ENCODE measurements at places on chromosomes 3 and 15.

DNA sequence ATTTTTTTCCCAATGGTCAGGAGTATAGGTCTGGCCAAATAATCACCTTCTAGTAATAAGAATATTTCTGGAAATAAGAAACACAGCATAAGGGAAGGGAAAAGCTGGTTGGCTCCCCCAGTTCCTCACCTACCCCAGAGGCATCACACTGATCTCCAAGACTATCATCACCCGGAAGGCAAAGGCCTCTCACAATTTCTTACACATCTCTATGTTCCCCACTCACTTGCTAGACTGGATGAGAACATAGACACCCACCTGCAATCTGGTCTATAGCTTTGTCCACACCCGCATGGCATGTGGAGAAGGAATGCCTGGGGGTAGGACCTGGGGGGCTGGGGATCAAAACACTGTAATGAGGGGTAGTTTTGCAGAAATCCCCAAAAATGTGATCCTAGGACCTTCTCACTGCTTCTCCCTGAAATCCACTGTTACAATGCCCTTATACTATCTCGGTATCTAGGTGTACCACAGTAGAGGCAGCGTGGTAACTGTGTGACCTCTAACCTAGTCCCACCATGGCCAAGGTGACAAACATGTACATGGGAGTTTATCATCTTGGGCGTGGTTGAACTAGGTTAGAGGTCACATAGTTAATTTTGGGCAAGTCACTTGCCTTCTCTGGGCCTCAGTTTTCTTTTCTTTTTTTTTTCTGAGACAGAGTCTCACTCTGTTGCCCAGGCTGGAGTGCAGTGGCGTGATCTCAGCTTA, 29.5 kb upstream of the NRROS start:
- no peak for DNase-seq

DNA sequence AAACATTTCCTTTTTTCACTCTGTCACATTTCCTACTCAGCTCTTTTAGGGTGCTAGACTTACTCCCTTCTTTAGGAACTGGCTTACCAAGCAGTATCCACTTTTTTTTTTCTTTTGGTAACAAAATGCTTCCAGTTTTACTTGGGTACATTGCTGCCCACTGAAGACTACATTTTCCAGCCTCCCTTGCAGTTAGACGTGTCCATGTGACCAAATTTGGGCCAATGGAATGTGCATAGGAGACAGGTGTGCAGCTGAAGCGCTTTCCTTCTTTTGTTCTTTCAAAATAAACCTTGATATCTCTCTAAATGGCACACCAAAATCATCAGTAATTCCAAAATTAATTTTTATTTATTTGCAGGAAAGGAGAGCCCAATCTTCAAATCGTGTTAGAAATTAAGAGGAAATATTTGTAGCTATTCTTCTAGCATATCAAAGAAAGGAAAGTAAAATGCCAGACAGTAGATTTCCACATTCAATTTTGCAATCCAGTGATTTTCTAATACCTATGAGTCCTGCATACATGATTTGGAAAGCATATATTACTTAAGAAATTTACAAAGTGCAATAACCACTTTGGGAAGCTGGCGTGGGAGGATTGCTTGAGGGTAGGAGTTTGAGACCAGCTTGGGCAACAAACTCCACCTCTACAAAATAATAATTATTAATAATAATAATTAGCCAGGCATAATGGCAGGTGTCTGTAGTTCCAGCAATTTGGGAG, 422.0 kb upstream of the FRG2C start:
- DNase-seq = peak; percentile 53

DNA sequence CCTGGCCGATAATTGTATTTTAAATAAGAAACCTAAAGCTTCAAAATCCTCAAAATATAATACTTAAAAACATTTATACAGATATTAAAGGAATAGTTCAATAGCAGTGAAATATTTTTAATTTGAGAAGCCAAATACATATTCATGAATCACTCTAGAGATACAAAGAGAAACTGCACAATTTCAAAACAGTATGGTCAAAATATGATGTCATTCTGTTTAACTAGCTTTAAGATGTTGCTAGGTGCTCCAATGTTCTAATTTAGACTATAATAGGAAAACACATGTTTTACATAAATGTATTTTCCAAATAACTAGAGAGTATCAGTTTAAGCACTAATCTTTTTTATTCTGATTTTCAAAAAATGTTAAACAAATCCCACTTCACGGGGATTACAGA, 10.3 kb upstream of the NRROS start:
- DNase-seq = peak; percentile 74

DNA sequence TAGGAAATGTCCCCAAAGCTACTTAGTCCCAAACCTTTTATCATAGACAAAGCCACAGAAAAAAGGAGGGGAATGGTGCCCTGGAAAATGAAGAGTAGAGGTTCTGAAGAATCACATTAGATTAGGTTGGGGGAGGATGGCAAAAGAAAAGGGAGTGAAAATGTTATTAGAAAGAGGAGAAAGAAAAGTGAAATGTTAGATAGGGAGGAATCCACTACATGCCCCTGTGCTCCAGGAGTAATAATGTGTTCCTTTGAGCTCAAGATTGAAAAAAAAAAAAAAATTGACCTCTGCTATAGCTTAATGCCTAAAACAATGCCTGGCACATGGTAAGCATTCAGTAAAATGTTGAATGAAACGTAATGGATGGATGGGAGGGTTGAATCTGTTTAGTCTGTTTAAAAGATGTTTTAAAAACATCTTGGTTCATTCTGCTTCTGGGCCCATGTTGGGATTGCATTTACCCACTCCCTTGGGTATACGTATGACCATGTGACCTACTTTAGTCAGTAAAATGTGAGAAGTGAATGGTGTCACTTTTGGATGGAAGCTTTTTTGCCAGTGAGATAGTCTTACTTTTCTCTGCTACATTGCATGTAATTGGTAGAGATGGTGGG, 19.0 kb downstream of the MAPK6 start:
- no peak for DNase-seq

DNA sequence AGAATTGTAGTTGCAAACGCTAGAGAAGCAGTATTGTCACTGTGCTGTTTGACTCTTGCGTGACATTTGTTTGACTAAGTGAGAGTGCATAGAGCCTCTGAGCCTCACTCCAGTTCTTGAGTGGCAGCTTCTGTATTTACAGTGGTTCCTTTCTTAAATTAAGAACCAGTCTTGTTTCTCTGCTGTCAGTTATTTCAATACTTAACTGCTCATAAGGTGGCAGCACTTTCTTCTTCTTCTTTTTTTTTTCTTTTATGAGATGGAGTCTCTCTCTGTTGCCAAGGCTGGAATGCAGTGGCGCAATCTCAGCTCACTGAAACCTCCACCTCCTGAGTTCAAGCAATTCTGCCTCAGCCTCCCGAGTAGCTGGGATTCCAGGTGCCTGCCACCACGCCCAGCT, 372.1 kb downstream of the LPP start:
- DNase-seq = peak; percentile 56

DNA sequence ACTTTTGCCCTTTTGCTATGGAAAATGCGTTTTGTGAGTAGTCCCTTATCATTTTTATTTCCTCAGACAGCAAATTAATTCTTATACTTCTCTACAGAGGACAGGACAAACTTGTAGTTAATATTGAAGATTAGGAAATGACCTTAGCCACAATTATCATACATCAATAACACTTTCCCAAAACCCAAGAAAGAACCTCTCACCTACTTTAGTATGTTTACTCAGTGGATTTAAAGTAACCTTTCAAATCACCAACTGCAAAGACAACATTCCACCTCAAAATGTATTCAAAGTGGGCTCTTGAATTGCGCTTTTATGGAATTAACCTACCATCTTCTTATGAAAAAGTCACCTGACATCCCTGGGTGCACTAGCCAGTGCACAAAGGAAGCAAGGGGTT, 107.3 kb downstream of the PLCH1 start:
- DNase-seq = no peak

DNA sequence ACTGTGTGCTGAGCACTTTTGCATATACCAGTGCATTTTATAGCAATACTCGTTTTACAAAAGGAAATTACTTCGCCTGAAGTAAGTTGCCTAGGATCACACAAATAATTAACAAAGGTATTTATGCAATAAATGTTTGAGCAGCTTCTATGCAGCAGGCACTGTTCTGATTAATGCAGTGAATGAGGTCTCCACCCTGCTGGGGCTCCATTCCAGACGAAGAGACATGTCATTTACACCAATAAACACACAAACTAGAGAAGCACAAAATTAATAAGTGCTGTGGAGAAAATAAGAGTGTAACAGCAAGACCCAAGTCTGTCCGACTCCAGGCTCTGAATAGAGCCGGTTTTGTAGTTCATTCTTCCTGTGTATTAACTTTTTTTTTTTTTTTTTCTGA, 17.5 kb downstream of the NOX5 start:
- DNase-seq = no peak

DNA sequence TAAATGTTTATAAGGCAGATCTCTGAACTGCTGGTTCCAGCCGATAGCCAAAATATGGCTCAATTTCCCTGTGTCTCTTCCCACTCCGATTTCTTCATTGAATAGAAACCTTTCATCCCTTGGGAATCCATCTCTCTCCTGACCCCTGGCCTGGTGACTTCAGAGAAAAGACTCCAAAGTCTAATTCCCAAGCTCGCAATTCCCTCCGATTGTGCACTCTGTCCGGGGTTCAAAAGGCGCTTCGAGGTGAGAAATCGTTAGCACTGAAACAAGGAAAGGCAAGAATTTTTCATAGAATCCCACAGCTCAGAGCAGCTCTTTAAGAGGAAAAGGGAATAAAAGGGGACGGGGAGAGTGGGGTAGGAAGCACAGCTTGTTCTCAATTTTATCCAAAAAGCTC, 18.4 kb upstream of the RAD18 start:
- DNase-seq = no peak

GRCh38 chr3:111739311-111739911, 119.7 kb upstream of the PHLDB2 start:
- DNase-seq = no peak

- DNase-seq = no peak
Measured at GRCh38 chr15:64888336-64888735, 23.4 kb upstream of the ANKDD1A start.

- DNase-seq = peak; percentile 91
Measured at GRCh38 chr15:85329561-85330422, 50.6 kb upstream of the AKAP13 start.

DNA sequence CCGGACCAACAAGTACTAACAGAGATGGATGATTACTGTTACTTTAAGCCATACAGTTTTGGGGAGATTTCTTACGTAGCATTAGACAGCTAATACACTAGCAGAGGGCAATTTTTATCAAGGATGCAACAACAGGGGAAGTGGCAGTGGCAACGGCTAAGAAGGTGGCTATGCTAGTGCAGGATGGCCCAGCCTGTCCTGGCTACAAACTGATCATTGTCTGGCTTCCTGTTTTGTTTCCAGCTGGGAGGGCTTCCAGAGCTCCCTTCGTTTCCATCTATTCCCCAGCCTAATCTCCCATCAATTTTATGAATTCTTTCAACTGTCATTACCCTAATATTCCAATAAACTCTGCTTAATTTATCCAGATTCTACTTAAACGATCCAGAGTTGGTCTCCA, 16.0 kb upstream of the PLA2G4F start:
- DNase-seq = no peak

- no peak for DNase-seq
Measured at GRCh38 chr15:79130535-79131130, 40.1 kb upstream of the RASGRF1 start.

DNA sequence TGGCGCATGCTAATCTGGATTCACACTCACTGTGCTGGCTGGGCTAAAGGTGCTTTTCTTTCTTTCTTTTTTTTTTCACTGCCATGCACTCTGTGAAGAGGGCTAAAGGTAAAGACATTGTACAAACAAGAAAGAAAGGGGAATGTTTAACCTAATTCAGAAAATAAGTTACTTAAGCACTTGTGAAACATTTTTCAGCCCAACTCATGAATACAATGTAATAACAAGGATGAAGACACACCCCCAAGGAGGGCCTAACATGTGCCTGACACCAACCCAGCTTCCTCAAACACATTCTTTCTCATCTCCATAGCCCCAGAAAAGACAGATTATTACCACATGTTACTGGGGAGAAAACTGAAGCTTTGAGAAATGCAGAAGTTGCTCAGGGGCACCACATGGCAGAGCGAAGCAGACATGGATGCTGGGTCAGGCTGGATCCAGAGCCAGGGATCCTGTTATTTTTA, 5.7 kb downstream of the STIMATE start:
- DNase-seq = peak; percentile 98

GRCh38 chr15:41827290-41827879, 507 bp upstream of the JMJD7 start:
- no peak for DNase-seq

- DNase-seq = no peak
Measured at GRCh38 chr3:155604126-155604525, 140.7 kb downstream of the PLCH1 start.

DNA sequence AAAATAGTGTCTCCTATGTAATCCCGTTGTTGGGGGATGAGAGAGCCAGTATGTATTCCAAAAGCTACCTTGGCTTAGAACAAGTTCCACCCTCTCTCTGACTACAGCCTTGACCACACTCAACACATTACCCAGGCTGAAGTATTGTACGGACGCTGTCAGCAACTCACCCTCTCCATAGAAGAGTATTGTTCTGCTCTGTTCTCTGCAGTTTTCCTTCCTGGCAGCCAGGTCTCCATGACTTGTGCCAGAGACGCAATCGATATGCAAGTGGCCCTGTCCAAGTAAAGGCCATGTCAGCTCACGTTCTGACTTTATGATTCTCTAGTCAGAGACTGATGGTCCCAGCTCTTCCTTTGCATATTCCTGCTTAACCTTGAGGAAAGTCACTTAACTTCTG, 164.1 kb upstream of the SLCO3A1 start:
- no peak for DNase-seq

DNA sequence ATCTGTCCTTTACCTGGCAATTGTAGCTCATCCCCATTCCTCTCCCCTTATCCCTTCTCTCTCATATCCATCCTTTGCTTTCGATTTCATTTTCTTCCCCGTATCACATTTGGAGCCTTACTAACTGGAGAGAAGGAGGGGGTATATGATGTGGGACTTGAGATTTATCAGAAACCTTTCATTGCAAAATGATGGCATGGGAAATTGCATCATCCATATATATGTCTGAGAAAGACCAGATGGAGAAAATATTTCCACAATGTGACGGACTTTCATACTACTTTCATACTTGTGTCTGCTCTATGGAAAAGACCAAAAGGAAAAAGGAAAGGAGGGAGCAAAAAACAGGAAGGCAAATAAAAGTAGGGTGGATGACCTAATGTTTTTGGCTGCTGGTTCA, 675.2 kb downstream of the AGBL1 start:
- DNase-seq = no peak

- DNase-seq = no peak
Measured at GRCh38 chr15:72800833-72801481, 17.4 kb upstream of the ADPGK start.

DNA sequence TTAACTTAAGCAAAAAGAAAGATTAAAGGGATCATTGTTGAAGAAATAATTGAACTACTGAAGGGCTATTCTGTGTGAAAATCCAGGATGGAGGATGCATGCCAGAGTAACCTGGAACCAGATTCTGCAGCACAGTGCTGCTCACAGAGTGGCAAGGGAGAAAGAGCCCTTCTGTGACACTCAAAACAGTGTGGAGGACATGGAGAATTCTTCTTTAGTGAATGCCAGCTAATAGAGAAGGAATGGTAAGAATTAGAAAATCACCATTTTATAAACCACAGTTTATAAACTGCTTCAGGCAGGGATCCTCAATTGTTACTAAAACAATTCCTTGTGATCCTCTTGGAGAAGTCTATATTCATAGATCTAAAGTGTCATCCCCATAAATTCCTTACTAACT, 70.4 kb upstream of the ARHGEF26 start:
- no peak for DNase-seq
